ENCODE measurements at places on chromosomes 7 and 10.

DNA sequence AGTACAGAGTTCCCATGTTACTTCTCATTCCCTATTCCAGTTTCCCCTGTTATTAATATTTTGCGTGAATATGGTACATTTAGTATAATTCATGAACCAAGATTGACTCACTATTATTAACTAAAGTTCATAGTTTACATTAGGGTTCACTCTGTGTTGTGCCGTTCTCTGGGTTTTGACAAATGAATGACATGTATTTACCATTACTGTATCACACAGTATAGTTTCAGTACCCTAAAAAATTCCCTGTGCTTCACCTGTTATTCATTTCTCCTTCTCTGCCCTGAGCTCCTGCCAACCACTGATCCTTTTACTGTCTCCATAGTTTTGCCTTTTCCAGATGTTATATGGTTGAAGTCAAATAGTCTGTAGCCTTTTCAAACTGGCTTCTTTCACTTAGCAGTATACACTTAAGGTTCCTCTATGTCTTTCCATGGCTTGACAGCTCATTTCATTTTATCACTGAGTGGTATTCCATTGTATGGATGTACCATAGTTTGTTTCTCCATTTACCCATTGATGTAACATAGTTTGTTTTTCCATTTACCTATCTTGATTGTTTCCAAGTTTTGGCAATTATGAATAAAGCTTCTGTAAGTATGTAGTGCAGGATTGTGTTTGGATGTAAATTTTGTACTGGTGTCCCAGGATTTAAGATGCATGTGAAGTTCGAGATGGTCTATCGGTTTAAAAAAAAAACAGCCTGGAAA is 58.8 kb downstream of the CDK14 start:
- no peak for DNase-seq

DNA sequence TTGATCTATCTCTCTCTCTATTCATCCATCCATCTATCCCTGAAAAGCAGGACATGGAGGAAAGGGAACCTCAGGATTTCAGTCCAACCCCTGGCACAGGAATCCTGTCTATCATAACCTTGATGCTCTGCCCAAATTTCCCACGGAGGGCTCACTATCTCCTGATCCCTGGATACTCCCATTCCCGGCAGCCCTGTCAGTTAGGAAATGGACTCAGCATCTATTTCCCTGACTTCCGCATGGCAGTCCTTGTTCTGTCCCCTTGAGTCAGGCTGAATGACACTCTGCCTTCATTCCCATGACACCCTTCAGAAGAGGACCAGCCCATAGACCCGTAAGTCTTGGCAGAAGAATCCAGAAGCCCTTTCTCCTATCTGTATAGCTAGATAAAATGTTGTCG is 77.7 kb downstream of the VWA2 start:
- DNase-seq, result no peak

GRCh38 chr7:86768967-86769760 is 125.5 kb downstream of the GRM3 start:
- no peak for DNase-seq

DNA sequence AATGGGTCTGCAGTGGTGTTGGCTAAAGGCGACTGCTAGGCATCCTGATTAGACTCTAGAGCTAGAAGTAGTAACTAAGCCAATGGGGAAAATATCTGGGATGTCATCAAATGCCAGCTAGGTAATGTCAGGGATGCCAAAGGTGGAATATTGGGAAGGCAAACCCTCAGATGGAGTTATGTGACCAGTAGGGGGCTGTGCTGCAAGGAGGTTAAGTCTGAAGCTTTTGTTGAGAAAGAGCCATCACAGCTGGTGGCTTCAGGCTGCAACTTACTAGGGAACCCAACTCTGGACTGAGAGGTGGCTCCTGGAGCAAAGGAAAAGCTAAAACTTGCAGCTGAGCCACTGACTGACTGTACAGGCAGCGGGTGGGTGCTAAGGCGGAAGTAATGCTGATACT is 576.9 kb upstream of the GHITM start:
- no peak for DNase-seq

- DNase-seq, result no peak
Observed at GRCh38 chr10:24390746-24391145, 181.8 kb downstream of the KIAA1217 start.

DNA sequence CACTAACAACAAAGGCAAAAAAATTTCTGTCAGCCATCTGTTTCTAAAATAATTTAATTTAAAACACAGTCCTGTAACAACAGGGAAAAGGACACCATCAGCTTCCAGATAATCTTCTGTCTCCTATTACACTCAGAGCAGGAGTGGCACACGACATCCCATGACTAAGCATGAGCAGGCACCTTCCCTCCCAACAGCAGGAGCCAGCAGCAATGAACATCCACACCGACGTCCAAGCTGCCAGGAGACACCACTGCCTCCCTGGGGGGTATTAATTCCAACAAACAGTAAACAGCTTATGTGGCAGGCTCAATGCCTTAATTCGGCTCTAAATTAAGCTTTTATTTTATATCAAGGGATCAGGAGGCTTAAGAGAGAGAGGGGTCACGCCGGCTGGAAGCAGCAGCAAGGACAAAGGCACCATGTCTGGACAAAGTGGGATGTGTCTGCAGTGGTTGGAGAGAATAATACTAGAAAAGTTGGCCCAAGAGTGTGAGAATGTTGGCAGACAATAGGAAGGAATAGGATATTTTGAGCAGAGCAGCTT is 45.7 kb downstream of the KIAA1549 start:
- peak; percentile 75 for DNase-seq

GRCh38 chr7:150439967-150440366 is 10.5 kb upstream of the GIMAP8 start:
- no peak for DNase-seq

GRCh38 chr7:47034180-47034579 is 547.7 kb downstream of the TNS3 start:
- no peak for DNase-seq

Data from GM04504 (cell line).